Keratinocyte (primary cell): ENCODE measurements at places on chromosomes 6 and 20. TPM values are rescaled to one million over a fixed set of nuclear protein-coding genes. Genes with fewer than 3 reads are reported as not detected.

DNA sequence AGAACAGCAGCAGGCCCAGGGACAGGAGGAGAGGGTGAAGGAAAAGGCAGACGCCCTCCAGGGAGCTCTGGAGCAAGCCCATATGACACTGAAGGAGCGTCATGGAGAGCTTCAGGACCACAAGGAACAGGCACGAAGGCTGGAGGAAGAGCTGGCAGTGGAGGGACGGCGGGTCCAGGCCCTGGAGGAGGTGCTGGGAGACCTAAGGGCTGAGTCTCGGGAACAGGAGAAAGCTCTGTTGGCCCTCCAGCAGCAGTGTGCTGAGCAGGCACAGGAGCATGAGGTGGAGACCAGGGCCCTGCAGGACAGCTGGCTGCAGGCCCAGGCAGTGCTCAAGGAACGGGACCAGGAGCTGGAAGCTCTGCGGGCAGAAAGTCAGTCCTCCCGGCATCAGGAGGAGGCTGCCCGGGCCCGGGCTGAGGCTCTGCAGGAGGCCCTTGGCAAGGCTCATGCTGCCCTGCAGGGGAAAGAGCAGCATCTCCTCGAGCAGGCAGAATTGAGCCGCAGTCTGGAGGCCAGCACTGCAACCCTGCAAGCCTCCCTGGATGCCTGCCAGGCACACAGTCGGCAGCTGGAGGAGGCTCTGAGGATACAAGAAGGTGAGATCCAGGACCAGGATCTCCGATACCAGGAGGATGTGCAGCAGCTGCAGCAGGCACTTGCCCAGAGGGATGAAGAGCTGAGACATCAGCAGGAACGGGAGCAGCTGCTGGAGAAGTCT lies 25.5 kb downstream of the C20orf173 start:
- no peak for DNase-seq

- DNase-seq, result no peak
These were observed 96.9 kb downstream of the NOL4L start for GRCh38 chr20:32488066-32488838.

GRCh38 chr6:137471497-137471896 lies 22.7 kb downstream of the OLIG3 start:
- DNase-seq, result no peak

- DNase-seq, result no peak
These were observed 7.4 kb upstream of the SLC12A5 start for GRCh38 chr20:46021361-46022359.

DNA sequence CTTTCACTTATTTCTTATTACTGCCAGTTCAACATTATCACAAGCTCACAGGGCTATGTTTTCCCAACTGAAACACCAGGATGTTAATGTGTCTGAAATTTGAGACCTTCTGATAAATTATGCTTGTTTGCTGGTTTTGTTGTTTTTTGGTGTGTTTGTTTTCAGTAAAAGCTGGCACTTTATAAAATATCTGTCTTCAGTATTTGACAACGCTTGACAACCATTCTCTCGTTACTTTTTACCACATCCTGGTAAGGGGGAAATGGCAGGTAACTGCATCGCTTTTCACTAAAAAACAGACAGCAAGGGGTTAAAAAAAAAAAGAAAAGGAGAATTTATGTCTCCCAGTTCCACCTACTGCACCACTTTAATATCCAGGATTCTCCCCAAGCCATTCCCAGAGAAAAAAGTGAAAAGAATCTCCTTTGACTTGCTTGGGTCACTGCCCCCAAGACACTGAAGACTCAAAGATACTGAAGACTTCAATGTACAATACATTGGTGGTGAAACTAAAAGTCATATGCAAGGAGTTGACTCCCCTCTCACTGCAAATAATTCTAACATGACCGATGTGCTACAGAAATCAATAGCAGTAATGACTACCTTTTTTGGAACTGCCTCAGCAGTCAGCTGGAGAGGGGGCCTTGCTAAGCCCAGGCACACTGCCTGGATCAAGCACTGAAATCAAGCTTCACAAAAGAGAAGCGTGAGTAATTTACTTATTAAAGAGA lies 88.9 kb downstream of the HIVEP2 start:
- DNase-seq, result no peak

- no peak for DNase-seq
These were observed 78.0 kb upstream of the ELOVL5 start for GRCh38 chr6:53426667-53427270.

DNA sequence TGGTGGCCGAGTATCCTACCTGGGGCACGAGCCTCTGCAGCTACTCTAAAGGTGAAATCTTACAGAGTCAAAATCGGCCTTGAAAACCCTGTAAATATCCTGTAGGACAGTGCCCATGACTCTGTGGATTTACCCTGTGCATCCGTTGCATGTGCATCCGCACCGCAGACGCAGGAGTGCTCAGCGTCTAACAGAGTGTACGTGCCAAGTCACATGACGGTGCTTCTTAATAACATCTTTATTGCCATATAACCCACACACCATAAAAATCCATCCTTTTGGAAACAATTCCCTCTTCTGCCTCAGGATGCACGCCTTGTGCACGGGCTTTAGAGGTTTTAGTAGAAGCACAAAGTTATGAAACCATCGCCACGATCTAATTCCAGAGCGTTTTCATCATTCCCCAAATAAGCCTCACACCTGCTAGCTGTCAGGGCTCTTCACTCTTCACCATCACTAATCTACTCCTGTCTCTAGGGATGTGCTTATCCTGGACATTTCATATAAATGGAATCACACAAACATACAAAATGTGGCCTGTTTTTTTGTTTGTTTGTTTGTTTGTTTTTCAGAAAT lies 384.5 kb upstream of the SULF2 start:
- DNase-seq, result no peak

DNA sequence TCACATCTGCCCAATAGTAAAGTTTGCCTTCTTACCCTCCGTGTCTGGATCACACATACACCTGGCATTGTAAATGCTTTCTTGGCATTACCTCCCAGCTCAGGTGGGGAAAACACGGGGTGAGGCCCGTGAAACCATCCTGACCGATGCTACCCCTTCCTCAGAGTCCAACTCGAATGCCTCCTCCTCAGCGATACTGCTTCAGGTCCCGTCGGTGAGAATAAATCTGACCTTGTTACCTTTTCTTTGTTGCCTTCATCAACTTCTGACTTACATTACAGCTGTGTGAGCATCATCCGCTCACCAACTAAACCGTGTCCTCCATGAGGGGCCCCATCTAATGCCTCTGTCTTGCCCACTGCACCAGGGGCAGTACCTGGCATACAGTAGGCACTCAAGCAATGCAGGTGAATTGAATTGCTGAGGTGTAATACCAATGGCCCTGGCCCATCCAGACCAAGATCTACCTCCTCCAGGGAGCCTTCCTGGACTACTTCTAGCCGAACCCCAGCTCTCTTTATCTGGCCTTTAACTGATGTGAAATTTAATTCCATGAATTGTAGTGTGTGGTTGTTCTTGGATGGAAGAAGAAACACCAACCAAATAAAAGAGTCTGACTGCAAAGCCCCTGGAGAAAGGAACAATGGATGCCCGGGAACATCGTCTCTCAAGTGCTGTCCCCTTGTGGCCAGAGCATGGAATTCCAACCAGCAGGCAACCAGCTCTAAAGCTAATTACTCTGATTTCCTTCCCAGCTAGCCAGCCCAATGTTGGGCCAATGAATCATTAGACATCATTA lies 141.5 kb downstream of the ANKRD60 start:
- DNase-seq, result peak; percentile 11

DNA sequence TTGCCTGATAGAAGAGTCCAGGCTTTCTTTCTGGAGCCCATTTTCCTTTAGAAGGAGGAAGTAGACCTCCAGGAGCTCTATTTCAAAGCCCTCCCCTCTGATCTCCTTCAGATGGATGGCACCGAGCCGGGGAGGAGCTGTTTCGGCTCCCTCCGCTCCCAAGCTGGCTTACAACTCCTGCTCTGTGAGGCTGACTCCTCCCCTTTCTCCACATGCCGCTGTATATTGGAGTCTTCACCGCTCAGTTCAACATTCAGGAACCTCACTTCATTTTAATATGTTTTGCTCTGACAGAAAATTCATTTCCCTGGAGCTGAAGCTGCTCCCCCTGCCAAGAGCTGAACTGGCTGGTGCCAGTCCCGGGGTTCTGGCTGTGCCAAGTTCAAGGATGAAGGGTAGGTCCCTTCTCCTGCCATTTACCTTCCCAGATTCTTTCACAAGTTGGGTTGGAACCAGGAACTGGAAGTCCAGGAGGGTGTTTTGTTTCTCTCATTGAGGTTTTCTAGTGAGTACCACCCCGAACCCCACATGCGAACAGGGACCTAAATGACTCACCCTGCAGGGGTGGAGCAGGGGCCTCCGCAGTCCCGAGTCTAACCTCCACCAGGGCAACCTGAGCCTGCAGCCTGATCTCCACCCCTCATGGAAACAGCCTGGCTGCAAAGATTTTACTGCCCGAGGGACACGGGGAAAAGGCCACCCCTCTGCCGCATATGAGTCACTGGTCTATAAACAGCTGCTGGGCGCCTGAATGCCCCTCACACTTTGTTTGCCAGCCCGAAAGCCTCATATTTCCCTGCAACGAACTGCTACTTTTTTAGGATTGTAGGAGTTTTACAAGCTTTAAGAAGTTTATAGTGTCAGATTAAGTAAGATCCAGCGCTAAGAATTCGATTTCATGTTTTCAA lies 68.6 kb upstream of the FOXA2 start:
- DNase-seq, result no peak

GRCh38 chr6:79307321-79308036 lies 73.0 kb upstream of the HMGN3 start:
- DNase-seq, result peak; percentile 83

DNA sequence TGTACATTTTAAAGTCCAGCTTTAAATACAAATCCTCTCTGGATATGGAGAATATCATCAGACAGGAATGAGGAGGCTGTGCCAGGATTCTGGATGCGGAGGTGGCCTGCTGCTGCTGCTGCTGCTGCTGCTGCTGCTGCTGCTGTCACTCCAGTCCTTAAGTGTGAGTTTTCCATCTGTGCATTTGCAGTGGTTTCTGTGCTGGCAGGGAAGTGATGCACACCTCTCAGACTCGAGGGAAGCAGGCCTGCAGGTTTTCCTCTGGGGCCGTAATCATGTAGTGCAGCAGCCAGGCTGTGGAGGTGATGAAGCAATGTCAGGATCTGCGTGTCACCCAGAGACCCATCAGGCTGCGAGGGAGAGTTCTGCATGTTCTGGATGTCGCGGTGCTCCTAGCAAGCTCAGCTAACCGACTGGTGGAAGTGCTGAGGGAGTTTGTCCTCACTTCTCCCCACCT lies 32.0 kb downstream of the CFAP61 start:
- no peak for DNase-seq

- DNase-seq, result no peak
These were observed 92.9 kb downstream of the FOXC1 start for GRCh38 chr6:1702580-1703051.

DNA sequence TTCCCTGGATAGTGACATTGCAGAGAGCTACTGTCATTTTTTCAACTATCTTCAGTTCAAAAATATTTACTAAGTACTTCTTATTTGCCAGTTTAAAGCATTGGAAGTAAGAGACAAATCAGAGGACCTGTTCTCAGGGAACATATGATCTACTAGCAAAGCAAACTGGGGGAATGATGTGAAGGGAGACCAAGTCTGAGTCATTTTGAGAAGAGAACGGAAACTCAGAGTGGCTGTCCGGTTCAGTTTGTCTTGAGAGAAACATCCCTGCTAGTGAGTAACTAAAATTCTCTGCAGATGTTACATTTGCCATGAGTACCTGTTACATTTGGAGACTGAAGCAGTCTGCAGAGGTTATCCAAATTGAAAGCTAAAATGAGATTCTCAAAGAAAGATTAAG lies 118.3 kb downstream of the KCNQ5 start:
- no peak for DNase-seq

- DNase-seq, result no peak
These were observed 223.8 kb downstream of the NRN1 start for GRCh38 chr6:5782783-5783547.

GRCh38 chr6:66340736-66341135 lies 633.7 kb upstream of the EYS start:
- DNase-seq, result peak; percentile 13

DNA sequence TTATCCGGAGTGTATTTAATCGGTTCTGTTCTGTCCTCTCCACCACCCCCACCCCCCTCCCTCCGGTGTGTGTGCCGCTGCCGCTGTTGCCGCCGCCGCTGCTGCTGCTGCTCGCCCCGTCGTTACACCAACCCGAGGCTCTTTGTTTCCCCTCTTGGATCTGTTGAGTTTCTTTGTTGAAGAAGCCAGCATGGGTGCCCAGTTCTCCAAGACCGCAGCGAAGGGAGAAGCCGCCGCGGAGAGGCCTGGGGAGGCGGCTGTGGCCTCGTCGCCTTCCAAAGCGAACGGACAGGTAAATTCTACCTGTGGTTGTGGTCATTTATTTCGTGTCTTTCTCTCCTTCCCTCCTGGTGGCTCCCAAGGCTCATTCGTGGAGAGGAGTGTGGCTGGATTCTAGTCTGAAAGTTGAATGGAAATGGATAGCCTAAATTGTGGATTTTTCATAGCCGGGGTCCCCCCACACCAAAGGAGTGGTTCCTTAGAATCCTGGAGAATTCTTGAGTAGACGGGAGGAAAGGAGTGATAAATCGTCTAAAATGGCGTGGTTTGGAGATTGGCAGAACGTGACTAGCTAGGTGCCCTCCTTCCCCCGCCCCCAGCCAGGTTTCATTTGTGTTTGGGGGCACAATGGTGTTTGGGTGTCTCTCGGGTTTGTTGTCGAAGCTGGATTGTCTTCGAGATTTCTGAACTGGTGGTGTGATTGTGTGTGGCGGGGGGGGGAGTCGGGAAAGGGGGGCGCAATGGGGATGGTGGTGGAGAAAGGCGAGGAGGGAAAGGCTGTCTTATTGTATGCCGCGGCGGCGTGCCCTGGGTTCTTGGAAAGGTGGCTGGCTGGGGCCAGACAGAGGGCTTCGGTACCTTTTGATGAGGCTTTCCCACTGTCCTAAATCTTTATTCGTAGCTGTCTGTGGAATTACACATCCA lies 673 bp downstream of the MARCKS start:
- DNase-seq, result no peak

DNA sequence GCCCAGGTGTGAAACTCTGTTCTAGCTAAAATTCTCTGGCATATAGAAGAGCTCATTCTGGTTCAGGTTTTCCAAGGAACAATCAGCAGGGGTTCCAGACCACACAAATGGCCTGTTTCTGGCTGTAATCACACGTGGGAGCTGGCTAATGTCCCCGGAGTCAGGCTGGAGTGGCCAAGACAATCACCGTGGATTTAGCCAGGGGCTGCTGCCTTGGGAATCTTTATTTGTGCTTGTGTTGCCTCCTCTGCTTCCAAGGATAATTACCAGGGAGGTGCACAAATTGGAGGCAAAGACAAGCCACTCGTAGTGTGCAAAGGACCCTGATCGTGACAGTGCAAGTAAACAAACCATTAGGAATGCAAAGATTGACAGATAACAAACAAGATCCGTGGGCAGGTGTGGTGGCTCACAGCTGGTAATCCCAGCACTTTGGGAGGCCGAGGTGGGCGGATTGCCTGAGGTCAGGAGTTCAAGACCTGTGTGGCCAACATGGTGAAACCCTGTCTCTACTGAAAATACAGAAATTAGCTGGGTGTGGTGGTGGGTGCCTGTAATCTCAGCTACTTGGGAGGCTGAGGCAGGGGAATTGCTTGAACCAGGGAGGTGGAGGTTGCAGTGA lies 77.3 kb downstream of the KCNB1 start:
- no peak for DNase-seq

- DNase-seq, result no peak
These were observed 1.1 kb upstream of the SMOC2 start for GRCh38 chr6:168439794-168440450.

- DNase-seq, result no peak
These were observed 61.3 kb downstream of the DST start for GRCh38 chr6:56581296-56581925.

- peak; percentile 90 for DNase-seq
These were observed 2.1 kb upstream of the DDX27 start for GRCh38 chr20:49216991-49217578.

Gene FAM120B
- 17.4 to 18.4 TPM (median 18.3 TPM) in 3 replicates for polyA plus RNA-seq

Gene FYN
- 24.7 to 46.8 TPM (median 27.3 TPM) in 3 replicates for polyA plus RNA-seq

Gene RSPO4
- not detected in 3 replicates for polyA plus RNA-seq

Gene SPATS1
- polyA plus RNA-seq, result not detected in 3 replicates

Gene PCMT1
- polyA plus RNA-seq, result 126 to 178 TPM (median 167 TPM) in 3 replicates

Gene HCRTR2
- not detected in 3 replicates for polyA plus RNA-seq
